Pancreas (tissue), 10 donors: ENCODE measurements at places on chromosomes 12 and 14. TPM values are rescaled to one million over a fixed set of nuclear protein-coding genes. Genes with fewer than 3 reads are reported as not detected.

The OR6C2 gene
- not detected for total RNA-seq

The SERPINA12 gene
- not detected for total RNA-seq

The MYF6 gene
- total RNA-seq: not detected

The RPS6KL1 gene
- 5.7 TPM for total RNA-seq

The IFNG gene
- total RNA-seq: not detected

The BMP4 gene
- 2.1 TPM for total RNA-seq

The KRT83 gene
- total RNA-seq: not detected

The SLCO1B1 gene
- total RNA-seq: 0.09 TPM

The CLEC4C gene
- not detected for total RNA-seq

The KRT74 gene
- not detected for total RNA-seq

The PLEKHD1 gene
- not detected for total RNA-seq

The ADAMTS20 gene
- total RNA-seq: not detected

The GYS2 gene
- total RNA-seq: not detected

The RD3L gene
- total RNA-seq: not detected

The KRT85 gene
- total RNA-seq: not detected
